ENCODE measurements at places on chromosomes 1 and 21.

- DNase-seq = no peak
Observed at GRCh38 chr1:82455342-82455741, 654.6 kb downstream of the ADGRL2 start.

DNA sequence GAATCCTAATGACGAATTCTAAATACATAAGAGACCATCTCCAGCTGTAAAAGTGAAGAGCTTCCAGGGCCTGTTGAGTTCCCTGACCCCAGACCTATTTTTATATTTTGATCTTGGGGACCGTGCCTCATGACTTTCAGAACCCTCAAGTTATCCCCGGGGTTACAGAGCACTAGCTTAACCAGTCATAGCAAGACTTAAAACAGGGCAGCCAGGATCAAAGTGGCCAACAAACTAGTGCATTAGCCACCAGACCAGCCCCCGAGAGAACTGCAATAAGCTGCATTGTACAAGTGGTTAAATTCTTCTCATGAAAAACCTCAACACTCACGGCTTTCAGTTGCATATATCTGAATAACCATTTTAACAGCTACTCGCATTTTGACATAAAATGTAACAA is 183.0 kb downstream of the BARHL2 start:
- DNase-seq = no peak

DNA sequence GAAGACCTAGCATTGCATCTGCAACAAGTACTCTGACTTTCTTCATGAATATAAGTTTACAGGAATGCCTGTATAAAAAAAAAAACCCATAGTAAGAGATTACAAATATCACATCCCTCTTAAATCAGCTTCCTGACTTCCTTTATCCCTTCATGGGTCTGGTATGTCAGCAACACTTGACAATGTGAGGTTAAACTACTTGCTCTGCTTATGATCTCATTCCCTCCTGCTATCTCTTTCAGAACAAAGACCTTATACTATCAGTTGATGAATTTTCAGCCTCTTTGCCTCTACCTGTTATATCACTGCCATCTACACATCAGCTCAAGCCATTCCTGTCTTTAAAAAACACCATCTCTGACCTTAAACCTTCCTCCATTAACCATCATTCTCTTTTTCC is 130.9 kb upstream of the SAMSN1 start:
- no peak for DNase-seq

DNA sequence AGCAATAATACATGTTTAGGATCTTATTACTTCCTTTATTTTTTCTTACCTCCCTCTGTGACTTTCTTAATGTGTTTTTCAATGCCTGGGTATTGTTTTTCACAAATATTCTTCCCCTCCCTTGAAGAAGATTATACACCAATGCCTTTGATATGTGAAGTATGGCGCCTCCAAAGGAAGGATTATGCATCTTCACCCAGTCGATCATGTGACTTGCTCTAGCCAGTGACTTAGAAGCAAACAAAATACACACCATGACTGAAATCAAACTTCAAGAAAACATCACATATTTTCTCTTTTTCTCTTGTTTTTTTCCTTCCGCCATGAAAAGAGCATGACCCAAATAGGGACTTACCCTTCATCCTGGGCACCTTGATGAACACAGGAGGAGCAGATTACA is 297.1 kb downstream of the NCAM2 start:
- DNase-seq = no peak

GRCh38 chr1:204879351-204879750 is 8.7 kb downstream of the NFASC start:
- DNase-seq = no peak

GRCh38 chr1:162416909-162417308 is 5.0 kb upstream of the SH2D1B start:
- DNase-seq = no peak

GRCh38 chr1:234214129-234214910 is 158.9 kb upstream of the COA6 start:
- peak; percentile 41 for DNase-seq

- no peak for DNase-seq
Observed at GRCh38 chr21:37061926-37062592, 10.8 kb downstream of the PIGP start.

DNA sequence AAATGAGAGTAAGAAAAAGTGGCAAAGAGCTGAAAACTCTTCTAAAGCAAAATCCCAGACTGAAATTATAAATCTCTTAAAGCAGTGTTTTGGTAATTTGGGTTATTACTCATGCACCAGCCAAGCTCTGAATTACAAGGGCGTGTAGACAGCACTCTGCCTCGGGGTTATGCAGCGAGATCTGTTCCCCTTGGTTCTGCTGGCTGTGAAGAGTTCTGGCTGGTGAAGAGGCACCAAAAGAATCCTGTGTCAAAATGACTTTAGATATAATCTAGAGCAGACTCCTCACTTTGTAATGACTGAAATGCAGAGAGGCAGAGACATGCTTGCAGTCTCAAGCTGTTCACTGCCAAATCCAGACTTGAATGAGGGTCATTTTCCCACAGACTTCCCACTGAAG is 461.8 kb upstream of the CXADR start:
- DNase-seq = no peak

- no peak for DNase-seq
Observed at GRCh38 chr1:8350914-8351684, 33.2 kb downstream of the SLC45A1 start.

GRCh38 chr1:222928212-222928611 is 113.4 kb downstream of the DISP1 start:
- DNase-seq = no peak

DNA sequence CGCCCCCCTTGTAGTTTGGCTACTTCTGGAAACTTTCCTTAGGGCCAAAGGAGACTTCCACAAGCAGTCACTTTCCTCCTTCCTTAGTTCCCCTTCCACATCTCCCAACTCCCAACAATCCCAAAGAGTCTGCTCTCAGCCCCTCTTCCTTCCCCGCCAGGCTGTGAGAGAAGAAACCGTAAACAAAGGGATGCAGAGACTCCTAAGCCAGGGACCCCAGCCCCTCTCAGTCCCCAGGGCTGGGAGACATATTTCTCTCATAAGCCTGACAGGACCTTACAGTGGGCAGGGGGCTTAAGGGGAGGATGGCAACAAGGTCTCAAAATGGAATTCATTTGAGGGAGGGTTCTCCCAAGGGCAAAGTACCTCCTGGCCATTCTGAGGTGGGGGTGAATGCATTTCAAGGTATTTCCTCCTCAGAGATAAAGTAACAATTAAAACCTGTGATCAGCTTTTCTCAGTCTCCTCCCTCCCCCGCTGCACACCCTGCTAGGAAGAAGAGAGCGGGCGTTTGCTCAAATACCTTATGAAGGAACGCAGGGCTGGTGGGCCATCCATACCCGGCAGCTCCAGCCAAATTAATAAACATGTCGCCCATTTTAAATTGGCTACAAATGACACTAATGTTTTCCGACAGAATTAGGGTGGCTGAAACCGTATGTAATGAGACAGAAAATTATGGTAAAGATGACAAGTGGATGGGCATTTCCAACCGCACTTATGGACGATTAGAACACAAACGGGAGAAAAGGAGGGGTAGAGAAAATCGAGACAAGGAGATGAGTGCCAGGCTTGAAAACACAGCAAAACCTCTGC is 4.0 kb downstream of the BARHL2 start:
- DNase-seq = no peak

GRCh38 chr21:27734146-27734545 is 767.3 kb upstream of the ADAMTS5 start:
- DNase-seq = no peak

GRCh38 chr1:186974774-186975181 is 146.0 kb downstream of the PLA2G4A start:
- no peak for DNase-seq

DNA sequence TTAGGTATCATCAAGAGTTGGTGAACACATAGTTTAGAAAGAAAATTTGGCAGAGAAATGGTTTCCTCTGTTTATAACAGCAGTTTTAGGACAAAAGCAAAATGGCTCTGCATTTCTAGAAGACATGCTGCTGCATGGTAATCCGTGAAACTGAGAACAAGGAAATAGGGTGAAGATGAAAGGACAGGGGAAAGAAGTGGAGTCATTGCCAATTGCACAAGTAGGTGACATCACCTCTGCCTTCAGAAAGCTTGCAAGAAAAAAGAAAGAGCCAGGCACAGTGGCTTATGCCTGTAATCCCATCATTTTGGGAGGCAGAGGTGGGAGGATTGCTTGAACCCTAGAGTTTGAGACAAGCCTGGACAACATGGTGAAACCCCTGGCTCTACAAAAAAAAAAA is 217.6 kb downstream of the LMX1A start:
- DNase-seq = no peak
